Activated T-cell treated with anti-CD3 and anti-CD28 coated beads for 4 hours (primary cell): ENCODE measurements at places on chromosomes 3 and 15.

DNA sequence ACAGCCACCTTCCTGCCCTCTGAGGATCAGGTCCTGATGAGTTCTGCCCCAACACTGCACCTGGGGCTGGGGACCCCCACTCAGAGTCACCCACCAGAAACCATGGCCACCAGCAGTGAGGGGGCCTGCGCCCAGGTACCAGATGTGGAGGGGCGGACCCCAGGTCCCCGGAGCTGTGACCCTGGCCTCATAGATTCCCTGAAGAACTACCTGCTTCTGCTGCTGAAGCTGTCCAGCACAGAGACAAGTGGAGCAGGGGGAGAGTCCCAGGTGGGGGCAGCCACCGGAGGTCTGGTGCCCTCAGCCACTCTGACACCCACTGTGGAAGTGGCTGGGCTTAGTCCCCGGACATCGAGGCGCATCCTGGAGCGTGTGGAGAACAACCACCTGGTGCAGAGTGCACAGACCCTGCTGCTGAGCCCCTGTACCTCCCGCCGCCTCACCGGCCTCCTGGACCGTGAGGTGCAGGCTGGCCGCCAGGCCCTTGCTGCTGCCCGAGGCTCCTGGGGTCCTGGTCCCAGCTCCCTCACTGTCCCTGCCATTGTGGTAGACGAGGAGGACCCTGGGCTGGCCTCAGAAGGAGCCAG is 27.0 kb upstream of the SLC28A1 start:
- no peak for DNase-seq

DNA sequence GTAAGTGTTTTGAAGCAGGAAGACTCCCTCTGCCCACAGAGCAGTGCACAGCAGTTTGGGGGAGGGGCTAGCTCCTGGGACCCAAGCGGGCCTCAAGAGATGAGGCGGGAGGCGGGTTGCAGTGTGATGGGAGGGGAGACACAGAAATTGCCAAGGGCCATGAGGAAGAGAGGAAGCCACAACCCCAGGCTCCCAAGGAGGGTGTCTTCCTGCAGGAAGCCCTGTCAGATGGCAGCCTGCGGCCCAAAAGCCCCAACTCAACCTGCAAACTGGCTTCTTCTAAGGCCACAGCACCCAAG is 7.3 kb upstream of the ISLR2 start:
- DNase-seq, result no peak

DNA sequence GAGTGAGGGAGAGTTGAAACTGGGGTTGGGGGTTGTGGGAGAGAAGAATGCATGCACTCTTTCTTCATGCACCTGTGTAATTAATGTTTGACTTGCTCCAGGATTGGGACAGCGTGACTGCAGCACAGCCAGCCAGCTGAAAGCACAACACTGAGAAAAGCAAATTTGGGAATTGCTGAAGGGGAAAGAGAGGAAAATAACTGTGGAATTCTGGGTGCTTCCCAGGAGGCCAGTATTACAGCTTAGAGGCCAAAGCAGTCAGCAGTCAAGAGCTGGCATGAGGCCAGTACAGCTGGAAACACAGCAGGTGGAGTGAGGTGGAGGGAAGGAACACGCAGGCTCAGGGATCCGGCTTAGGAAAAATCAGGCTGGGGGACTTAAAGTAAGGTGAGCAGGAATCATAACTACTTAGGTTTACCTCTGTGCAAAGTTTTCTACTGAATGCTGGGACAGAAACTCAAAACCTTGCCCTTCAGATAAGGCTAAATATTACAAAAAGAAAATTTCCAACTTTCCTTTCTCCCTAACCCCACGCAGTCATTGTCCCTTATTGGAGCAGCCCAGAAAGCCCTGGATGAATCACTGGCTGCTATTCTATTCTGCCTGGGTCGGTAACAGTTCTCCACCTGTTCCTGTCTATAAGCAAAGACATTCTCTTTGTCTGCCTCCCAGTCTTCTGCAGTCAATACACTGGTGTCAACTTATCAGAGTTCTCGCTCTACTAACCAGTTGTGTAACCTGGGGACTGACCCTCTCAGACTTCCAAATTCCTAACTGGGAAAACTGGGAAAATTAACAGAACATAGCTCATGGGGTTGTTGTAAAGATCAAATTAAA is 167.2 kb downstream of the MAGI1 start:
- DNase-seq, result no peak

- no peak for DNase-seq
Measured at GRCh38 chr3:152103257-152103656, 165.5 kb upstream of the MBNL1 start.

- DNase-seq, result no peak
Measured at GRCh38 chr3:177341736-177342419, 144.6 kb upstream of the TBL1XR1 start.

DNA sequence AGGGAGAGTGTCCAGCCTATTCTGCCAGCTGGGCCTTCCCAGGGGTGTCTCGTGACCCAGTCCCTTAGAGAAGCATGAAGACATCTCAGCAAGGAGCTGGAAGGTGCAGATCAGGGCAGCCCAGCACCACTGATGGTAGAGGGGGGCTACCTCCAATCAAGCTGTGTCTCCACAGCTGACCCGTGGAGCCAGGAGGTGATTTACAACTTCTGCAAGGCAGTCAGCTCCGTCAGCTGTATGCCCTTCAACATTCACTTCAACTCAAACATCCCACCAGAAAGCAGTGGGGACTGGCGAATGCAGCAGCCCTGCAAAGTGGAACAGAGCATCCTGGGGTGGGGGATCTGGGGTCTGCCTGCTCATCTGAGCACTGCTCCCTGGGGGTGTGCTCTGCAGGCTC is 32.6 kb upstream of the FRG2C start:
- no peak for DNase-seq

DNA sequence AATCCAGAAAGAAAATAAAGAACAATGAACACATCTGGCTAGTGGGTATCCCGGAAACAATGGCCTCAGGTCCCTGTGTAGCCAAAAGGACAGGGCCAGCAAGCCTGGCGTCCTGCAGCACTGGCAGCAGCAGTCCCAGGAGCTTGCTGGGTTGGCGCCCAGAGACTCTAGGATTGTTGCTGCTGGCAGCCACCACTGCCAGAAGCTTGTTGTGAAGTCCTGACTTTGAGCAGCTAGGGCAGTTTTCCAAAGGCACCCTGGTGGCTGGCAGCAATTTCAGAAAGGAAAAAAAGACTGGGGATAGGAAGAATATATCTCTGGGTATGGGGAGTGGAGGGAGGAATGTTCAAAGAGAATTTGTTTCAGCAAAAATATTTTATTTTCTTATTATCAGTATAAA is 11.3 kb downstream of the SHQ1 start:
- no peak for DNase-seq

- no peak for DNase-seq
Measured at GRCh38 chr3:141012571-141012970, 38.6 kb upstream of the SPSB4 start.

GRCh38 chr3:105984837-105985236 is 116.0 kb upstream of the CBLB start:
- DNase-seq, result no peak

DNA sequence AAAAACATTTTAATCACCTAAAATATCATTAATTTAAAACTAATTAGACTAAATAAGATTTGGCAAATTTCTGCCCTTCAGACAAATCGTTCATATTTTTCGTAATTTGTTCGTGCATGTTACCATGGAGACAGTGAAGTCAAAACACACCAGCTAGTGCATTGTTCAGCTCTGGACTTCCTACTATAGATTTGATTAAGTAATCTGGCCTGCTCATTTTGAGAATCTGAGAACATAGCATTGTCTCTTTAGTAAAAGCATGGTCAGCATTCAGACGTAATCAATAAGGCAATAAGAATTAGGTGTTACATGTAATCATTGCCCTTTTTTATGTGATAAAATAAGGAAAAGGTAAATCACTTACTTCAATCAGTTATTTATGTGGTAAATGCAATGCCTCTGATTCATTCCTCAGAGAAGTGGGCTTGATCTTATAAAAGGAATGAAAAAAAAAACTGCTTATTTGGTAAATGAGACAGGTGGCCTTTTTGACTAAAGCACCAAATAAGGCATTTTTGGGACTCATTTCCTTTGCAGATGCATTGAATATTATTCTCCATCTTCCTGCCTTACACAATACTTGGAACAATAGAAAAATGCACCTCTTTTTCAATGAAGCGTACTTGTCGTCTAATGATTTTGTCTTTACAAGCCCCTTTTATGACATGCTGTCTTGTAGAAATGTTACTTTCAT is 84.5 kb upstream of the FNDC3B start:
- no peak for DNase-seq

DNA sequence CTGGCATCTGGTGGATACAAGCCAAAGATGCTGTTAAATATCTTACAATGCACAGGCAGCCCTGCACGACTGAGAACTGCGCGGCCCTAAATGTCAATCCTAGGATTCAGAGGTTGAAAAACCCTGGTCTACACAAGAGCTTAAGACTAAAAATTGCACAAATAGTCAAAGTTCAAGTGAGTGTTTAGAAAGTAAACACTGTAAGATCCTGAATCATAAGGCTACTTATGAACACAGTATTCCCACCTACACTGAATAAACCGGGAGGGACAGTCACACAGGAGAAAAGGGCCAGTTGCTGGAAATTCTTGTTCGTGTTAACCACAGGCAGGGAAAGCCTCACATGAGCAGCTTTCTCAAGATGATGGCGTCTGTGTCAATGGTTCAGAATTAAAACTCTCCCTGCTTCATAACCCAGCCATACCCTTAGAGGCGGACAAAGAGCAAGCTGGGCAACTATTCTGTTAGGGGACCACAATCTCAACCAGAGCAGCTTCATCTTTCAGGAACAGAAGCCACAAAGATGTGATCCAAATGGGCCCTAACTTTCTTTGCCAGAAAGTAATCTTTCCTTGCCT is 37.7 kb downstream of the LRIG1 start:
- no peak for DNase-seq

- DNase-seq, result no peak
Measured at GRCh38 chr3:156176629-156177210, 56.3 kb downstream of the KCNAB1 start.

DNA sequence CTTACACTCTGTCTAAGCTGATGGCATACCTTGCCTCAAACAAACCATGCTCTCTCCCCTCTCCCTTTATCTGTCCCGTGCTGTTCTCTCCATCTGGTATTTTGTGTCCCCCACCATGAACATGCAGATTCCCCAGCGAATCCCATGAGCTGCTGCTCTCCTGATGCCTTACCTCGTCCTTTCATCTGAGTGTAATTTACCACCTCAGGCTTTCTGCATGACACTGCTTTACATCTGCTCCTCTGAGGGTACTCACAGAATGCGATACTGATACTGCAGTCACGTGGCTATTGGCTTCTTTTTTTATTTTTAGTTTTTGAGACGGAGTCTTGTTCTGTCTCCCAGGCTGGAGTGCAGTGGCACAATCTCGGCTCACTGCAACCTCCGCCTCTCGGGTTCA is 341.7 kb downstream of the PTPRG start:
- no peak for DNase-seq

DNA sequence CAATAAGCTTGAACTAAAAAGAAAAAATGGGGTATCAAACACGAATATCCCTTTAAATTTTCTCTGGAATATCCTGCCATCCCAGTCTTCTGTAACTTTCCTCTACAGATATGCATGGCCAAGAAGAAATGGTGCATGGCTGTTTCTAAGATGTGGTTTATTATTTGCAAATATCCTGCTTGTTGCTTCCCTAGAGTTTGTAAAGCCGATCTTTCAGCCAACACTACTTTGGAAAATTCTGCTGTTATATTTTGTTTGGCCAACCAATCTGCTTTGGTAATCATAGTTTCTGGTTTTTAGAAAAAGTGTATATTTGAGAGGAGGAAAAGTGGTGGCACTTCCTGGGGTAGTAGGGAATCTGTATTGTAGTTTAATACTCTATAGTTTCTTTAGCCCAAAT is 13.9 kb downstream of the PHLDB2 start:
- DNase-seq, result no peak

DNA sequence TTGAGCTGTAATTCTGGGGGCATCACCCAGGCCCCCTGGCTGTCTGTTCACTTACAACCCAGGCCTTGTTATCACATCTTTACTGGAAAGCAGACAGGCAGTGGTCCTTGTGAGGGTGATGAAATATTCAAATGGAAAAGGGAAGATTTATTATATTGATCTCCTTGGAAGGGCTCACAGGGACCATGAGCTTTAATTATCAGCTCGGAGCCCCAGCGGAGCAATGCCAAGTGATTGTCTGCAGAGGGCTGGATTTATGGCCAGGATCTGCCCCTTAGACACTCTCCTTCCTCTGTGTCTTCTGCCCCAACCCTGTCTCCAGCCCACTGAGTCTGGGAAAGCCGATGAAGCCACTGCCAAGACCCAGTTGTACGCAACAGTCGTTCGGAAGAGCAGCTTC is 31.9 kb downstream of the CCDC33 start:
- no peak for DNase-seq

DNA sequence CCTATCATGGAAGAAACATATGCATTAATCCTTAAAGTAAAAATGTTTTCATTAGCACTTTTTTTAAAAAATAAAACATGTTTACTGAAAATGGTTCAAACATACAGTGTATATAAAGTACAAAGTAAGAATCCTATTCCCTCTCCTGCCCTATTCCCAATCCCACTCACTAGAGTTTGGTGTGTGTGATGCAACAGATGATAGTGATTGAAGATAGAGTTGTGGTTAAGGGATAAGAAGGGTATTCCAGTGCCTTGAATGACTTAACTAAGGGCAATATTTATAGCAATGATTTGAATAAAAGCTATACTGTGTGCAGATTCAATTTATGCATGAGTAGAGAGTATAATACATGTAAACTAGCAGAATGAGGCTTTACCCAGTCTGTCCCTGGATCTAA is 18.1 kb downstream of the ZNF280D start:
- DNase-seq, result no peak

GRCh38 chr3:15010664-15011063 is 54.5 kb downstream of the MRPS25 start:
- DNase-seq, result no peak

- no peak for DNase-seq
Measured at GRCh38 chr15:41493902-41494189, 172 bp downstream of the ITPKA start.

GRCh38 chr3:53375019-53375418 is 27.7 kb upstream of the DCP1A start:
- DNase-seq, result no peak

GRCh38 chr3:190519886-190520285 is 6.0 kb downstream of the IL1RAP start:
- no peak for DNase-seq

DNA sequence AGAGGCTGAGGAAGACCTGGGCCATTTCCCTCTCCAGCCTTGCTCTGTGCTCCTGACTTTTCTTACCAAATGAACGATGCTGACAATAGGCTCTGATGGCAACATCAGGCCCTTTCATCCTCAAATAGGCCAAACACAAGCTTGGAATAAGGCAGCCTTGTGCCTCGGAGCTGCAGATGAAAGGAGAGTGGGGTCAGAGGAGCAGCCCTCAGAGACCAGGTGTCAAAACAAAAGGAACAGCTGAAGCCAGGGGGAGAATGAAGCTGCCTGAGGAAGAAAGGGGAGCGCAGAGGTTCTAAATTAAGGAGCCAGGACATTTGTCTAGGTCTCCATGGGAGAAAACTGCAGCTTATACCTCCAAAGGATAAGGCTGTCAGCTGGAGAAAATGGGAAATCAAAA is 5.1 kb downstream of the BFSP2 start:
- no peak for DNase-seq

DNA sequence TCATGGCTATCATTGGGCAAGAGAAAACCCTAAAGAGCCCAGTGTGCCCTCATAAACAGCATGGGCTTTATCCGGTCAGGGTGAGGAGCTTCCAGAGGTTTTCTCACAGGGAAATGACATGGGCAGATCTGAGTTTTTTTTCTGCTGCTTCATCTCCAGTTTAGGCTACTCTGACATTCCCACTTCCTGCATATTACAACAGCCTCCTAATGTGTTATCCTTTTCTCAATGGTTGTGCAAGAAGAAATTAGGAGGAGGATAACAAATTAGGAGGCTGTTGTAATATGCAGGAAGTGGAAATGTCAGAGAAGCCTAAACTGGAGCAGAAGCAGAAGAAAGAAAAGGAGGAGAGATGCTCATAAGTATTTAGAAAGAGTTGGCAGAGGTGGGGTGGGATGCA is 175.6 kb downstream of the MTHFS start:
- no peak for DNase-seq
